ENCODE measurements at places on chromosomes 12 and 14.

- no peak for DNase-seq
Measured at GRCh38 chr12:19120795-19121194, 8.7 kb upstream of the PLEKHA5 start.

GRCh38 chr14:23094666-23095195 is at the start of gene ACIN1:
TSS of gene ACIN1 (minus strand) at chr14:23095136. CDS start at chr14:23095112, 24 bp downstream.
- DNase-seq, result peak; percentile 56

GRCh38 chr14:57209561-57209960 is 59.1 kb downstream of the EXOC5 start:
- no peak for DNase-seq

DNA sequence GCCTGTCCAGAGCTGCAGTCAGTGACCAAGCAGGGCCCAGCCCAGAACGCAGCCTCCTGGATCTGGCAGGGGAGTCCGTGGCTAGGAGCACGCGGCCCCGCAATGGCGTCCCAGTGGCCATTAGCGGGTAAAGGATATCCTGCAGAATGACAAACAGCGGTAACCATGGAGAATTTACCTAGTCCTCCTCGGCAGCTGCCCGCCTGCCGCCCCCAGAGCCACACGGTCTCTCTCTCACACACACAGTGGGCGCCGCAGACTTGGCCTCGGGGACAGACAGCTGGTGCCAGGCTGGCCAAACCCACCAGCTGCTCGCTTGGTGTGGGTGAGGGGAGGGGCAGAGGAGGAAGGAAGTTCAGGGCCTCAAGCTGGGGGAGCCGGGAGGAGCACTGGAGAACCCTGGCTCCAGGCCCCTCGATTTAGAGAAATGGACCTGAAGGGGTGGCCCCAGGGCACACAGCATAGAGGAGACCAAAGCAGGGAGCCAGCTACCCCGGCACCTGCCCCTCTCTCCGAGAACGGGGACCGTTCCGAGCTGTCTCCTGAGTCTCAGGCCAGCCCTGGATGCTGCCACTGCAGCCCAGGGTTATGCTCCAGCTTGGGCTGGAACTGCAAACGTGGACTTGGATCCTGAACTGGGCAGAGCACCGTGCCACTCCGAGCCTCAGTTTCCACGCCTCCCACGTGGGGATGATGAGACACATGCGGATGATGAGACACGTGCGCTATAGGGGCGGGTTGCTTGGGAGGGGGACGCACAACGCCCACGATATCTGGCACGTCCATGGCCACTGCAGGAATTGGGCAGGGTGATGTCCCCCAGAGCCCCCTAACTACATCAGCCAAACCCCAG is 3.4 kb downstream of the CDK2AP1 start:
- DNase-seq, result no peak

- DNase-seq, result no peak
Measured at GRCh38 chr12:69511469-69512267, 41.5 kb downstream of the FRS2 start.

- no peak for DNase-seq
Measured at GRCh38 chr14:71563492-71564153, 368.6 kb upstream of the RGS6 start.

- peak; percentile 28 for DNase-seq
Measured at GRCh38 chr12:48717252-48717695, 767 bp upstream of the CCNT1 start.

GRCh38 chr14:41505491-41505890 is 101.2 kb upstream of the LRFN5 start:
- DNase-seq, result no peak

DNA sequence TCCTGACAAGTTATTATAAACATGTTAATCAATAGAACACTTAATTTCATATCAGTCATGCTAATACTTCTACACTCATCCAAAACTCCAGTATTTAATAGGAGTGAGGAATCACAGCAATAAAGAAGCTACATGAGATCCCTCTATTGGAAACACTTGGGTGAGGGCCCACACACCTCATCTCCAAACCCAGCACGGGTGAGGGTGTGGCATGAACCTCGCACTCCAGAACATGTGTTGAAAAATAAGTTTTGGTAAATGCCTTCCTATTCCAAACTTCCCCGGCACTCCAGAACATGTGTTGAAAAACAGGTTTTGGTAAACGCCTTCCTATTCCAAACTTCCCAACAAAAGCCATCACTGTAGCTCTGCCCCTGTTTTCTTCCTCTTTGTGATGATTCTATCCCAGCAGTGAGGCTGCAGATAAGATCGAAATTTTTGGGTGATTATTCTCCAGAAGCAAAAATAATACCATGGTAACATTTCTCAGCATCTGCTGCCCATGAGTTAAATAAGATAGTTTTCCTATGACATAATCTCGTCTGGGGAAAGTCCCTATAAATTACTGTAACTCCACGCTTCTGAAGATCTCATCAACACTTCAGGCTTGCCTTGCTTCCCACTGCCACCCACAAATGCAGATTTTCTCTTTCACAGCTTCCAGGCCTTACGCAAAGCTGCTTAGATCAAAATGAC is 24.4 kb upstream of the PTPRB start:
- no peak for DNase-seq

Measured in GM12891 (cell line).